ENCODE measurements at places on chromosomes 5 and 9.

- no peak for DNase-seq
These were observed 3.6 kb downstream of the TTC23L start for GRCh38 chr5:34842554-34842953.

GRCh38 chr5:67844924-67845323 lies 370.6 kb upstream of the PIK3R1 start:
- DNase-seq: no peak

DNA sequence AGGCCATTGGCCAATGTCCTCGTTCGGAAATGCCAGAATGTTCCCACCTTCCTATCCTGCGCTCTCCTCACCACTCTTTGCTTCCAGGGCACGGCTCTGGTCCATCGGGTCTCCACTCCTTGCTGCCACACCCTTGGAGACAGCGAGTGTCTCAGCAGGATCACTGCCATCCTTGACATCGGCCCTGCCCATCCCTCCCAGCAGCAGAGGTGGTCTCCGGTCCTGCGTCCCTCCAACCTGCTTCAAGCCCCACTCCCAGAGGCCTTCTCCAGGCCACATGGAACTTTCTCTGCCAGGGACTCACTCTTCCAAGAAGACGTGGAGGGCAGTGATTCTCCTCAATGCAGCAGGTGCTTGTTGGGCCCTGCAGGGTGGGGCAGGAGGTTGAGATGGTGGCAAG lies 42.7 kb downstream of the IRX2 start:
- DNase-seq: no peak

GRCh38 chr5:133882846-133883245 lies 85.6 kb downstream of the C5orf15 start:
- no peak for DNase-seq

DNA sequence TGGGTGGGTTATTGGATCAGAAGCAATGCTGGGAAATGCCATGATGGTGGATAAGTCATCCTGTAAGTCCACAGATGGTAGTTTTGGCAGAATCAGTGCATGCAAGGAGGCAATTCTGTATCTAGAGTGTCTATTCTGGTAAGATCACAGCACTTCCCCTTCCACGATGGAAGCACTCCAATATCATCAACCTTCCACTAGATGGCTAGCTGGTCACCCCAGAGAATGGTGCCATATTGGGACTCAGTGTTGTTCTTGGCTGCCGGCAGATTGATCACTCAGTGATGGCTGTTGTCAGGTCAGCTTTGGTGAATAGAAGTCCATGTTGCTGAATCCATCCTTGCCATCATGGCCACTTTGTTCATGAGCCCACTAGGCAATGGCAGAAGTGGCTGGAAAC lies 553.5 kb downstream of the CSNK1G3 start:
- DNase-seq: no peak
